ENCODE measurements at places on chromosomes 5 and 9. TPM values are rescaled to one million over a fixed set of nuclear protein-coding genes. Genes with fewer than 3 reads are reported as not detected.

DNA sequence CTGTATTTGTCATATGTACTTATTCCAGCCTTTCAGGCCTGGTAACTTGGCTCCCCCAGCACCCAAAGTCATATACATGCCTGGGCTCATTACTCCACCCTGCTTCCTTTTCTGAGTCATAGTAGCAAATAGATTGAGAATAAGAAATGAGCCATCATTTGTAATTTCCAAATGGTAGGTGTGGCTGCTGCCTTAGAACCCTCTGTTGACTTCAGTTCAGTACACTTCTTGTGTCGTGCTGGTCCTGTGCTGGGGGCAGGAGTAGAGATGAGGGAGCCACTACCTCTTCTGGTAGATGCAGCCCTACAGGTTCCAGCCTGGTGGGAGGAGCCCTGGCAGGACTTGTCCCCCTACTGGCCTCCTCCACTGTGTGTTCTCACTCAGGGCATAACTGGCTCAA, 11.1 kb downstream of the GM2A start:
- no peak for DNase-seq

DNA sequence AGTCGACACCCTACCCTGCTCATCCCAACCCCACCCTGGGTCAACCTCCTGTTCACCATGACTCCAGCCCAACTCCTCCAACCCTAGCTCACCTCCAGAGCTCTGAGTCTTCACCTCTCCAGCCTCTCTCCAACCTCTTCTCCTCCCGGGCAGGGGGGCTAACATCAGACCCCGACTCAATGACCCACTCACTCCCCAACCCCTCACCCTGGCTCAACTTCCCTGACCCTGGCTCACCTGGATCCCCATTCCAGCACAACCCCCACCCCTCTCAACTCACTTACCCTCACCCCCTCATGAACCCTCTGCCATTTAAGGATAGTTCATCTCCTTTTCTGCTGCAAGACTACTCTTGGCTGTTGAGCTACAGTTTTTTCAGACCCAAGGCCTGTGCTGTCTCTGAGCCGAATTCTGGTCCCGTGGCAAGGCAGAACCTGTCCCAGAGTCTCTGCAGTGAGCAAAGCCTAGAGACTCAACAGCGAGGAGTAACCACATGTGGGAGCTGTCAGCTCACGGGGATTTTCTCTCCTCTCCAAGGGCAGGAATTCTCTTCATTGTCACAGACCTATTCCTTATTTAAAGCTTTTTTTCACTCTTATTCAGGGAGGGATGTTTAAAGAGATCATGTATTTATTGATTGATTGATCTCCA, 29.8 kb downstream of the ANKRD33B start:
- no peak for DNase-seq

RNF183 gene
- polyA plus RNA-seq: not detected

- no peak for DNase-seq
Measured at GRCh38 chr5:16345454-16345853, 120.1 kb downstream of the ZNF622 start.

DNA sequence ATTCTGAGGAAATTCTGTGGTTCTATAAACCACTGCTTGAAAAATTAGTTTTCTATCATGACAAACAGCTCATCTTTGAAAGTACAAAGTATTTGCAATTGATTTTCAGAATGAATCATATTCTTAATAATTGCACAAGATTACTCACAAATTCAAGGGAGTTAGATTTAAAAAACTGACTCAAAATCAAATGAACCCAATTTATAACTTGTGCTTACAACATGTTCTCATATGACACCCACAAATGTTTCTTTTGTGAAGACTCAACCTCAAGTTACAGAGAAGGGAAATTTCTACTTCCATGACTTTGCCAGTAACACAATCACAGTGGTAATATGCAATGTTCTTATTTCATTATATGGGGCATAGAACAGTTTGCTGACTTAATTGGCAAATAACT, 272.0 kb upstream of the ACTBL2 start:
- no peak for DNase-seq

STOML2 gene
- polyA plus RNA-seq: 88.9 TPM

DNA sequence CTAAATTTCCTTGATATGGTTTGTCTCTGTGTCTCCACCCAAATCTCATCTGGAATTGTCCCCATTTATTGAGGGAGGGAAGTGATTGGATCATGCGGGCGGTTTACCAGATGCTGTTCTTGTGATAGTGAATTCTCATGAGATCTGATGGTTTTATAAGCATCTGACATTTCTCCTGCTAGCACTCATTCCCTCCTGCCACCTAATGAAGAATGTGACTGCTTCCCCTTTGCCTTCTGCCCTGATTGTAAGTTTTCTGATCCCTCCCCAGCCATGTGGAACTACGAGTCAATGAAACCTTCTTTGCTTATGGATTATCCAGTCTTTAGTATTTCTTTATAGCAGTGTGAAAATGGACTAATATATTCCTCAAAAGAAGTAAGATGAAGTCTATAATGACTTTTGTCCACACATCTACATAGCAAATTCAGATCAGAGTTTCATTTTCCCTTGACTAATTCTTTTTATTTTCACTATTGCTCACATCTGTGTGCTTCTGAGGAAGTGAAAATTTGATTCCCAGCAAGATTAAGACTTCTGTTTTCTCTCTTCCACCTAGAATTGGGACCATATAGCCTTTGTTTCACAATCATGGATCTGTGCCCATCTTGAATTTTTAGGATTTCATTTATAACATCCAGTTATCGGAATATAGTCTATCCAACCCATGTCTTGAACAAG, 393.5 kb downstream of the DMAC1 start:
- no peak for DNase-seq

DNA sequence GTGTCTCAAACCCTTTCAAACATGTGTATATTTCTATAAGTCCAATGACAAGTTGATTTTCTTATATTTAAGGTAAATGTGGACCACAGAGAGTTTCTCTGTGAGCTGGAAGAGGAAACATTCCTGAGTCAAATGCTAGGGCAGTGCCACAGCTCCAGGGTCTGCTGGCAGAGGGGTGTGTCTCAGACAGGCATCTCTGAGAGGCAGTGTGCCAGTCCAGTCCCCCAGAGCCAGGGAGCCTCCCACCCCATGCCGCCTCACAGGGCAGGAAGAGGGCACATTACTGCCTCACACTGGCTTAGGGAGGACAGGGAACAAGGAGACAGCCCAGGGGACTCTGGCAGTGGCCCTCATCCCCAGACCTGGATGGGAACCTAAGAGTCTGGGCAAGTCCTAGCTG, 120.2 kb downstream of the TENT4A start:
- no peak for DNase-seq

Data from CD8-positive, alpha-beta memory T cell (primary cell).